Adipocyte (in vitro differentiated cells): ENCODE measurements at places on chromosomes 13 and 19.
A peak's percentile ranks its signal among the peaks of the same experiment; 100 is the strongest.

- peak; percentile 72 for DNase-seq
Measured at GRCh38 chr13:110233181-110233950, 73.6 kb downstream of the COL4A1 start.

DNA sequence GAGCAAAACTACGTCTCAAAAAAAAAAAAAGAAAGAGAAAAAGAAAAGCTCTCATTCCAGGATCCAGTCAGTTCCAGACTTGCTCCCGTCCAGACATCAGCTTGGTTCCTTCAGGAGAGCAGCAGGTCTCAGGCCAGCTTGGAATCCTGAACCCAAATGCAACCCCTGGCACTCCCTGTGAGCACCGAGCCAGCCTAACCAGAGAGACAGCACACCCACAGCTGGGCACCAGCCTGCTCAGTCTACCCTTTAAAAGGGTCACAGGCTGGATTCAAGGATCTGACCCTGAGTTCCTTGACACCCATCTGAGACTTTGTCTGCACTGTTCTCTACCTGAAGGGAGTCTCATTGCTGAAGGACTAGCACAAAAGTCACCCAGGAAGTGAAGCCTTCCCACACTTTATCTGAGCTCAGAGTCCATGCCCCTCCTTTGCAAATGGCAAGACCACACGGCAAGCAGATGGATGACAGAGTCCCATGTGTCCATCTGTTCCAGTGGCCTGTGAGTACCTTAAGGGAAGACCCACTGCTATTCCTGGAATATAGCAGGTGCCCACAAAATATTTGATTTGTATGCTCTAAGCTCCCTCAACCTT, 1.4 kb downstream of the PEPD start:
- DNase-seq = no peak

DNA sequence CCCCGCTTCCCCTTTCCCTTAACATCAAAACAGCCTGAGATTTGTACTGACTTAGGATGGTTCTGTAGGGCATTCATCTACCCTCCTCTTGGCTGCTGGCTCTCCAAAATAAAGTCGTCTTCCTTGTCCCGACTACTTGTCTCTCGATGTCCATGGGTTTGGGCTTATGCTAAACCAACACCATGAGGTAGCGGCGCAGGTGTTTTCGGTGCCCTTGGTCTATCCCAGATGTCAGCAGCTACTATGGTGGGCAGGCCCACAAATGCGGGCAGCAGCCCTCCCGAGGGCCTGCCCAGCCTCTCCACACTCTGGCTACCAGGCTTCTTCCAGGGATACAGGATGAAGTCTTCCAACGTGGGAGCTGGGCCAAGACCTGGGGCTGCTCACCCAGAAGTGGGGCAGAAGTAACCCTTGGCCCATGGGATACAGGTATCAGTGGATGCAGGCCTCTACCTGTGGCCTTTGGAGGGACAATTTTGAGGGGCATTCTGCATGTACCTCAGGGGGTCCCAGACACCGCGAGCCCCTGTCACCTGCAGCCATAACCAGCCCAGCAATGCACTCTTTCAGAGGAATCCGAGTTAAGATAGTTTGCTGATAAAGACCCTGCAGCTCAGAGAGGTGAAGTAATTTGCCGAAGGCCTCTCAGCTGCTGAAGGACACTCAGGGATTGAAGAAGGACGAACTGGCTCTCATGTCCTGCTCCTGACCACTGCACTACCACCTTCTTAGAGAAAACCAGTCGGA, 47.8 kb upstream of the VSTM2B start:
- DNase-seq = no peak

DNA sequence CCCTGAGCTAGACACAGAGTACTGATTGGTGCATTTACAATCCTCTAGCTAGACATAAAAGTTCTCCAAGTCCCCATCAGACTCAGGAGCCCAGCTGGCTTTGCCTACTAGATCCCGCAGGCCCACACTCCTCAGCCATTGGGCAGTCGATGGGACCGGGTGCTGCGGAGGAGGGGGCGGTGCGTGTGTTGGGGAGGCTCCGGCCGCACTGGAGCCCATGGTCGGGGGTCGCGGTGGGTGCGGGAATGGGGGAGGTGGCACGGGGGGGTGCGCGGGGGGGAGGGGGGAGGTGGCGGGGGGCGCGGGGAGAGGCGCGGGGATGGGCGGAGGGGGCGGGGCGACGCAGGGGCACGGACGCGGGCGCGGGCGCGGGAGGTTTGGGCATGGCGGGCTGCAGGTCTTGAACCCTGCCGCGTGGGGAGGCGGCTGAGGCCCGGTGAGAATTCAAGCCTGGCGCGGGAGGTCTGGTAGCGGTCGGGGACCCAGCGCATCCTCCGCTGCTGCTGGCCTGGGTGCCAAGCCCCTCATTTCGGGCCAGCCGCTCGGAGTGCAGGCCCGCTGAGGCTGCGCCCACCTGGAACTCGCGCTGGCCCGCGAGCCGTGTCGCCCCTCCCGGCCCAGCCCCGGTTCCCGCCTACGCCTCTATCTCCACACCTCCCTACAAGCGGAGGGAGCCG, 674.1 kb downstream of the SLITRK5 start:
- DNase-seq = no peak

GRCh38 chr19:4673216-4673615, 3.1 kb upstream of the MYDGF start:
- DNase-seq = no peak
